ENCODE measurements at places on chromosomes 1 and 21.

- DNase-seq = no peak
Measured at GRCh38 chr1:53619367-53620060, 119.5 kb downstream of the GLIS1 start.

GRCh38 chr1:229159668-229160544, 111.0 kb upstream of the RAB4A start:
- DNase-seq = no peak

DNA sequence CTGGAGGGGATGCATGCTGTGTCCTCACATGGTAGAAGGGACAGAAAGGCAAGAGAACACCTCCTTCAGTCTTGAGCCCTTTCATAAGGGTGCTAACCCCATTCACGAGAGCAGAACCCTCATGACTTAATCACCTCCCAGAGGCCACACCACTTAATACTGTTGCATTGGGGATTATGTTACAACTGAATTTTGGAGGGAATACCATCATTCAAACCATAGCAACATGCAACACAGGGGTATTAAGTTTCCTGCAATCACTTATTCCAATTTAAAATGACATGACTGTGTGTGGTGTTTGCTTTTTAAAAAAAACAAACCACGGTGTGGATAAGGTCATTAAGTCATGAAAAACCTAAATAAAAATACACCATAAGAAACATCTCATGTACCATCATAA, 3.1 kb upstream of the LIN9 start:
- no peak for DNase-seq

DNA sequence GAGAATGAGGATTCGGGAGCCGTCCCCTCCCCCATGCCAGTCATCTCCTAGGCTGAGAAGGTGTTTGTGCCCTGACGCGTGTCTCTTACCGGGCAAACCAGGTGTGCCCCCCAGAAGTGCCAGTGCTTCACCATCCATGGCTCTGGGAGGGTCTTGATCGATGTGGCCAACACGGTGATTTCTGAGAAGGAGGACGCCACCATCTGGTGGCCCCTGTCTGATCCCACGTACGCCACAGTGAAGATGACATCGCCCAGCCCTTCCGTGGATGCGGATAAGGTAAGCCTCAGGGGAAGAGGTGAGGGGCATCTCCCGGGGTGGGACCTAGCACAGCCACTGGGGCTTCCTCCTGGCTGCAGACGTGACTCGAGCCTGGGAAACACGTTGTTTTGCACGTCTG, 959 bp downstream of the PADI6 start:
- no peak for DNase-seq

DNA sequence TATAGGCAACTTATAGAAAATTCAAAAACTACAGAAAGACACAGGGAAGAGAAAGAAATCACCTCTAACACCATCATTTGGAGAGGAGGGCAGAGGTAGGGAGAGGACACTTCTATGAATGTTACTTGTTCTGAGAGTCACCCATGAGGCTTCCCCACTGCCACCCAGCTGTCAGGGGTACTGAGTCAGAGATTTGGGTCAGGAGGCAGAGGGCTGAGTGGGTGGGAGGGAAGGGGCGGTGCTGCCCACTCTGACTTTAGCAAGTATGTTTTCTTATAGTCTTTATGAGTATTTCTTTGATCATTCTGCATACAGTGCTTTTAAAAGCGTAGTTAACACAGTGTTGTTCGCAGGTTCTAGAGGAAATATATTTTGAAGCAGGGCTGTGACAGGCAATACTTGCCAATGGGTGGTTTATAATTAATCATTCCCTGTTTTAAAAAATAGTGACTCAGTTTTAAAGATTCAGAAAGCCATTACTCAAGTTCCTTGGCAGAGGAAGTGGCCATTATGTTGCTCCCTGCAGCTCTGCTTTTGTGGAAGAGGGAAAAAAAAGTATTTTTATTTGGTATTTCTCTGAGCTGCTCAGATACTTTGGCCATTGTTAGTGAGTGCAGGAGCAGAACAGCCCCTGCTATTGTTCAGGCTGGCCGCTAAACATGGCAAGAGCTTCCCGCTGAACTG, 18.3 kb downstream of the IL6R start:
- DNase-seq = no peak
